Fibroblast of mammary gland (primary cell): ENCODE measurements at places on chromosomes 6 and 20.

DNA sequence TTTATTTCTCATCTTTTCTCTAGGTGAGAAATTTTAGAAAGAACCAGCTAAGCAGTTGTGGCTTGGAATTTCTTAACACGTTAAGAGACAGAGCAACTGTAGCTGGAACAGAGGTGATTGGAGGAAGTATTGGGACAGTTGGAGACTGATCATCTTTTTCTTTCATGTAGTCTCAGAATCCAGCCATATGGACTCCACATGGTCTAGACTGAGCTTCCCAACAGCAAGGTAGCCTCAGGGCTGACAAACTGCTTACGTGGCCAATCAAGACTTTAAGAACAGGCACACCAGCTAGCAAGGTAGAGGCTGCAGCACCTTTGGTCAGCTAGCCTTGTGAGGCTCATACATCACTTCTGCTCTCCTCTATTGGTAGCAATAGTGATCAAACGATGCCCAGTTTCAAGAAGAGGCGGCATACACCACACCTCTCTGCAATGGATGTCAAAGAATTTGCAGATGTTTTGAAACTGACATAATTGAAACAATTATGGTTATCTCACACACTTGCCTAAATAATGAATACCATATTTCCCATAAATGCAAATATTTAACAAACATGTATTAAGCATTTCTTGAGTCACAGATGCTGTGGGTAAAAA is 590.5 kb upstream of the SLC35B3 start:
- DNase-seq: no peak

- no peak for DNase-seq
Observed at GRCh38 chr20:22411286-22411626, 173.1 kb downstream of the FOXA2 start.

GRCh38 chr20:40773376-40773775 is 84.3 kb upstream of the MAFB start:
- DNase-seq: no peak

DNA sequence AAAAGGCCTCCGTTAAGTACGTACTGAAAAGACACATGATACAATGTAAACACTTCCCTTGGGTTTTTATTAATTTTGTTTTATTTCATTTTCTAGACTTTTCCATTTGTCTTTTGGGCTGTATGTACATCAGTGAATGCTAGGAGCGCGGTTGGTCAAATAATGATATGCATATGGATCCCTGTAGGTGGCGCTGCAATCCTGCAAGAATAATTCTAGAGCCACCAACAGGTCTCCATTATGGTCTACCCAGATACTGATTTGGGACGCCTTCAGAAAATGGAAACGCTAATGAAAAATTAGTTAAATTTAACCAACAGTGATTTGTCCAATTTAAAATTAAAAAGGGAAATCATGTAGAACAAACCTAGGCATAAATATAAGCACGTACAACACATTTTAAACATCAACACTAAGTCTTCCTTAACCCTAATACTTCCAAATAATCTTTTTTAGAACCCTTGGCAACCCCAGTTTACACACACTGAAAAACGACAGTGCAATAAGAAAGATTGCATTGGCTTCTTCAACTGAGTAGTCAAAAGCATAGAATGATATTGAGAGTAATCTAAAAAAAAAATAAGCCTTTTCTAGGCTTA is 433.5 kb downstream of the RFPL4B start:
- peak; percentile 85 for DNase-seq

DNA sequence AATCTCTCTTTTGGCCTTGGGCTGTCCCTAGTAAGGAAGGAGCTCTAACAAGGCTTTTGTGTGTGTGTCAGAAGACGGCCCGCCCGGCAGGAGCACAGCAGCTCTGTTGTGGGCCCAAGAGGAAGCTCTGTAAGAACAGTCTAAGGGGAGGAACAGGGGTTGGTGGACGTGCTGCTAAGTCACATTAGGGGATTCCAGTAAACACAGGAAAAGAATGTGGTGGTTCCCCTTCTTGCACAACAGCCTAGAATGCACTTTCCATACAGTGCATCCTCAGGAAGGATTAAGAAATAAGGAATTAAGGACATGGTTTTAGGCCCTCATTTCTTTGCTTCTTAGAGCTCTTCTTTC is 114.5 kb downstream of the RNF144B start:
- peak; percentile 55 for DNase-seq

- DNase-seq: peak; percentile 82
Observed at GRCh38 chr20:51462566-51463276, 79.8 kb downstream of the NFATC2 start.

- DNase-seq: no peak
Observed at GRCh38 chr6:139446138-139446715, 71.8 kb upstream of the CITED2 start.

GRCh38 chr20:57388953-57389694 is 2.1 kb upstream of the RBM38 start:
- peak; percentile 37 for DNase-seq

DNA sequence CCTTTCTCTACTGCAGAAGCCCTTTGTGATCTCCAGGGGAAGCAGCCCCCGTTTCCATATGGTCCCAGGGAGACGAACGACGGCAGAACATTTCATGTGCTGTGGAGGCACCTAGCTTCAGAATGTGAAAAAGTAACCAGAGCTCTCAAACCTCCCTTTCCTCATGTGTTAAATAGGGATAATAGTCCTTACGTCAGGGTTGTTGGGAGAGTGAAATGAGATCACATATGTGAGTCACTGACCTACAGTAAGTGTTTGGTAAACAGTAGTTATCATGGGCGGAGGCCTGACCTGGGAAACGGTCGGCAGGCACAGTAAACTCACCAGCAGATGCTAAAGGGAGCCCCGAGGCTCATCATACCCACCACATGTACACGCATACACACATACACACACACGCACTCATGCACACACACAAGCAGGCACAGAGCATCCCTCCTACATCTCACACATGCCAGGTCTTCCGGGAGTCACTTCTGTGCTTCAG is 89.7 kb downstream of the LY86 start:
- peak; percentile 67 for DNase-seq

DNA sequence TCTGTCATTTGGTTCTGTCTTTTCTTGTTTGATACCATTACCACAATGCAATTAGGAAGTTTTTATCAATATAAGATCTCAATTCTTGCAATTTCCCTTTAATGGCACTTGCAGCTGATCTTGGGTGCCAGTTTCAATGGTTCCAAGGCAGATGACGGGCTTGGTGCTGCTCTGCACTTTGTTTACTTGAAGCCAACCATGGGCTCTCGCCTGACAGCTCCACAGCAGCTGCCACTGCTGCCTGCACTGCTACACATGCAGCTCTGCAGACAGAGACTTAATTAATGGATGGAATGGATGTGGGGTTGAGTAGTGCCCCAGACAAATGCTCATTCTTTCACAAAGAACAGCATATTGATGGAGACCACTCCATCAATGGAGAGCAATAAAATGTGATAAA is 1024.3 kb upstream of the EPHA7 start:
- no peak for DNase-seq

GRCh38 chr6:45967363-45967762 is 48.3 kb downstream of the CLIC5 start:
- no peak for DNase-seq

DNA sequence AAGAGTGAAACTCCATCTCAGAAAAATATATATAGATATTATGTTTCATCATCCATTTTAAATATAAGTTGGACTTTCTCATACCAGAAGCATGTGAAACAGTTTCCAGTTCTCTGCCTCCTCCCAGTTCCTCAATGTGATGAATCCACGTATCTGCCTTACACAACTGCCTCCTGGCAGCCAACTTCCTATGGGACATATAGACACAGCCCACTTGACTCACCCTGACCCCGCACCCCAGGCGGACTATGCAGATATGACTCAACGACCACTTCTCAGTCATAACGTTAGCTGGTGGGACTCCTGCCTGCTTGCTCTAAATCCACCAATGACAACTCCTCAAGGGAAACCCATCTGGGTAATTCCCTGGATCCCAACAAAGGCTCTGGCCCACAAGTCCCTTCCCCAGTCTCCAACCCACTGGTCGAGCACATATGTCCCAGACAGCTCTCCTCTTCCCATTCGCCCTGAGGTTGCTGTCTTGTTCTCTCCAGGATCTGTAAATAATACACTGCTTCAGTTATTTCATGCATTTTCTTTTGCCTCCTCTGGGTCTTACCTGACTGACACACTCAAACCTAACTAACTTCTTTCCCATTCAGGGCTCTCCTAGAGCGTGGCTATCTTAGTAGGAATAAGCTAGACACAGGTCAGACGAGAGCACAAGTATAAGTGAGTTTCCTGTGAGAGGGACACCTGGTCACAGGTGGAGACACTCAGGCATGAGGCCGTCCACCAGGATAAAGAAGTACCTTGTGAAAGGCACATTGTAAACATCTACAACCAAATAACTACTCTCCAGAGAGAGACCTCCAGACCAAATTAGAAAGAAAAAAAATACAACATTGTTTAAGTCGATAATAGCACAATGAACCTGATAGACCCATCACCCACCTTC is 548.5 kb downstream of the CD83 start:
- peak; percentile 100 for DNase-seq

DNA sequence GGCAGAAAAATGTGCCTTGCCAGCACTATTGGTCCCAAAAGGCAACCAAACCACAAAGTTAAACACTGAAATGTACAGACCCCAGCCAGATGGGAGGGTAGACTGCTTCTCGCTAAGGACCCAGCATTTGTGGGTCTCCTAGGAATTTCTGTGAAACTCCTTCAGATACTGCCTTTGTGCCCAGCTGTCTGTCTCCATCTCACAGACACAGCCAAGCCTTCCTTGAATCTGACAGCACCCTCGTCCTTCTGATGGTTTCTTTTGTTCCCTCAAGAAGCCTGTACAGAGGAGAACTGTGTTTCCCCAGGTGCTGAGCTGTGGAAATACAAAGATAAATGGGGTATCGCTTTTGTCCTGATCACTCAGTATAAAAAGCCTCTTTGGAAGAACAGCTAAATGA is 254.0 kb upstream of the TAB2 start:
- DNase-seq: no peak

- DNase-seq: peak; percentile 54
Observed at GRCh38 chr6:130843575-130844320, 16.5 kb downstream of the SMLR1 start.

GRCh38 chr6:105321207-105321606 is 81.7 kb downstream of the PREP start:
- DNase-seq: no peak

DNA sequence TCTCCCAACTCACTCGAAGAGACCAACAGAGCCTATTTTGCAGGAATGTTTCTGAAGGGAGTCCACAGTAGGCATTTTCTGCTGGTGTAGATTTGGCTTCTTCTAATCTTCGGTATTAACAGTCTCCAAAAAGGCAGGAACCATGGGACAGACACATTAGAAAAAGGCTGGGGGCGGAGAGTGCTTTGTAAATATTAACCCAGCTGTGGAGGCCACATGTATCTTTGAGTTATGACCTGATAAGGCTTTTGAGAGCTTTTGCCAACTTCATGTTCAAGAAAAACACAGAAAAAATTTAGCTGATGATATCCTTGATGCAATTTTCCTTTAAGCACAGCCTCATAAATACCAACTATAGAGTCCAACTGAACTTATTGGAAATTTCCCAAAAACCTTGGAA is 119.4 kb upstream of the TSHZ2 start:
- DNase-seq: no peak

DNA sequence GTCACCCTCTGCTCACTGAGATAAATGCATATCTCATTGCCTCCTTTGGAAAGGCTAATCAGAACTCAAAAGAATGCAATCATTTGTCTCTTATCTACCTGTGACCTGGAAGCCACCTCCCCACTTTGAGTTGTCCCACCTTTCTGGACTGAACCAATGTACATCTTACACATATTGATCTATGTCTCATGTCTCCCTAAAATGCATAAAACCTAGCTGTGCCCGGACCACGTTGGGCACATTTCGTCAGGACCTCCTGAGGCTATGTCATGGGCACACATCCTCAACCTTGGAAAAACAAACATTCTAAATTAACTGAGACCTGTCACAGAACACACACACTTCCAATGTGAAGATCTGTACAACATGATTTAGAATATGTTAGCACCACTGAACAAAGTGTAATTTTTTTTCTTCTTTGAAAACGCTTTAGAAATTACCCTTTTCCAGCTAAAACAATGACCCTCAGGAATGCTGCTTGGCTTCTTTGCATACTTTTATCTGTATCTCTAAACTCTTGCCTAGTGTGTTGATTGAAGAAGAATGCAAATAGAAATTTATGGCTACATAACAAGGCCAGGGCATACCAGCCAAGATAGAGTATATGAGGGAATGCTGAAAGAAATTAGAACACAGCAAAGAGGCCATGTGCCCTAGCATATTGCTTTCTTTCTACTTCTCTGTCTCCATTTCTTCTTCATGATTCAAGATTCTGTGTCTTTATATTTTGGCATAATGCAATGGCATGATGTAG is 84.6 kb upstream of the DST start:
- DNase-seq: peak; percentile 12

GRCh38 chr6:135170238-135170637 is 10.9 kb upstream of the MYB start:
- no peak for DNase-seq

- DNase-seq: peak; percentile 50
Observed at GRCh38 chr20:675453-676314, at the start of gene SCRT2. SCRT2 (minus strand) TSS chr20:675802; CDS start chr20:675601, 201 bp downstream.

DNA sequence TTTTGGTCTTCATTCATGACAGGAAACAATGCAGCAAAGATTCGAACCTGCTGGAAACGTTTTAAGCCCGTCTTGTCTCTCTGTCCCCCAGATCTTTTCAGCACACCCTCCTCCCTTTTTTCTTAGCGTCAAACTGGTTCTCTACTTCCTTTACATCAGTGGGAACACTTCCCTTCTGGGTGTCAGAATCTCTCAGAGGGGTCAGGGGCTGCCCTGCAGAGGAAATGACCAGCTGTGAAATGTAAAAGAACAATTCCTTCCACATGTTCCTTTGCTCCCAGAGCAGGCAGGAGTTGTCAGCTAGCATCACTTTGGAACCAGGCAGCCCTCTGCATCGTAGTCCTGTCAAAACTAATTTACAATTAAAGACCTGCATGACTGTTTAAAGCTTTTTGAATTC is 619.0 kb downstream of the TFAP2A start:
- DNase-seq: no peak

DNA sequence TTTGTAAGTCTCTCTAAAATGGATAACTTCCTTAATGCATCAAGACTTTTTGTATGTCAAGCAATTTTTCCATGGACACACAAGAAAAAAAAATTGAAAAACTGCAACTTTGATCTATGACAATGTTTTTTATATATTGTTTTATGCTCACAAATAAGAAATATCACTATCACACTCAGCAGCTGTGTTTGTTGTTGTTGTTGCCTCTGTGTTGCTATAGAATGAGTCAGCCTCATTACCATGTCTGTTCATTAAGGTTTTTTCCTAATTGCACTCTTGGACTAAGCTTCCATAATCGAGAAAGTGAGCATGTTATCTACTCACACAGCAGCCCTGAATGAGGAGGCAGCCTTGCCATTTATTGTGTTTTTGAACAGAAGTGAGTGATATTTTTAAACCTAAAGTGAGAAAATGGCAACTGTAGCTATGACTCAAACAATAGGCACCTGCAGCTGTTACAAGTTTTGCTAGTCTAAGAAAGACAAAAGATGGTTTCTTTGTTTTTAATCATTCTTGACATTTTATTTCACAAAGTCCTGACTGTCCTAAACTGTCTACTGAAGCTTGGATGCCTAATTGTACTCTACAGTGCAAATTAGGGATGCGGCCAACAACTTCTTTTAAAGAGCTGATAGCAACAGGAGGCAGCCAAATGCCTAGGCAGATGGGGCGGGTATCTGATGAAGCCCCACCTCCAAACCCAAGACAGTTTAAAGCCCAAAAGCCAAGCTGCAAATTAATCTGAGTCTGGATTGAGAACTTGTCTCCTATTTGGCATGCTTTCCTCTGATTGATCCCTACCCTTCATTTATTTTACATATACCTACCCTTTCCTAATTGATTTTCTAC is 77.9 kb upstream of the DOK5 start:
- DNase-seq: no peak
